Left cardiac atrium (tissue), 4 donors: ENCODE measurements at places on chromosomes 2 and 18. TPM values are rescaled to one million over a fixed set of nuclear protein-coding genes. Genes with fewer than 3 reads are reported as not detected.

DNA sequence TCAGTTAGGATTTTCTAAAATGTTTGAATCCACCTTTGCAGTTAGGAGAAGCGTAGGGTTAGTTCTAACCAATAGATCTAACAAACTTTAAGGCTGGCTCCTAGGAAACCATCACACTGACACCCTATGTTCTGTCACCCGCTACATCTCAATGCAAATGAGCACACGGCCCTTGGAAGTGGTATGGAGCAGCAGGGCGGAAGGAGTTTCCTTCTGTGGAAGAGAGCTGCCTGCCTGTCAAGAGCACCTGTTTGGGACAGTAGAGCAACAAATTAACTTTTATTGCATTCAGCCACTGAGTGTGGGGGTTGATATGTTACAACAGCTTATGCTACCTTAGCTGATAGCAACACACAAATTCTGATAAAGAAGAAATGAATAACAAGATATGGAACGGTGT, 306.9 kb upstream of the RAB6C start:
- DNase-seq, result no peak

Gene ITM2C
- total RNA-seq, result 42.7 TPM

DNA sequence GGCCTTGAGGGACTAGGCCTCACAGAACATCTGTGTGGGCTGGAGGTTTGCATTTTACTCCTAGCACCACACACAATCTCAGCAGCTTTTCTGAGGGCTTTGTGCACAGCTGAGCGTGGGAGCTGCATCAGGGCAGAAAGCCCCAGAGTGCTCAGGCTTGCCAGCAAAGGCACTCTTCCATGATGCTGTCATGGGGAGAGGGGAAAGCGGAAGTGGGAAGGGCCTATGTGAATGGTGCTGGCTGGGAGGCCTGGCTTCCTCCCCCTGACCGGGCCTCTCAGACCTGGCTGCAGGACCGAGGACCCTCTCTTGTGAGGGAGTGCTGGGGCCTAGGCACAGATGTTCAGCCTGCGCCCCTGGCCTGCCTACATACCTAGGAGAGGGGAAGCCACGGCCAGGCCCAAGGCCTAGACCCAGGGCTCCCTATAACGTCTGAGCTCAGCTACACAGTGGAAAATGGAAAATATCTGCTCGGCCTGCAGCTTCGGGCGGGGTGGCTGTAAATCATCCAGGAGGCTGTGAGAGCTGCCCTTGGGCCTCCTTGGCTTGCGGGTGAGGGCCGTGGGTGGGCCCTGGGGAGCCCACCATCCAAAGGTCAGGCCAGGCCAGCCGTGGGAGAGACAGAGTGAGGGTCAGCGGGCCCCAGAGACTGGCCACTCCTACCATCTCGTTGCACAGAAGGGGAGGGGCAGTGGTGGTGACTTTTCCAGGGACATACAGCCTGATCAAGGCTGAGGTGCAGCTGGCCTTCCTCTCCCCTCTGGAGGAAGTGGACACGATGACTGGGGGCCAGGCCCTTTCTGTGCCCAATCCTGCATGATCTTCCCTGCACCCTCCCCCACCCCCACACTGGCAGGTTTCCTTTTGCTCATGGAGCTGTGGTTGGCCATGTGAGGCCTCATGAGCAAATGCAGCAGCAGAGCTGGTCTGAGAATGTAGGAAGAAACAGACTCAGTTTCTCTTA, 22.8 kb downstream of the GLI2 start:
- peak; percentile 74 for DNase-seq

DNA sequence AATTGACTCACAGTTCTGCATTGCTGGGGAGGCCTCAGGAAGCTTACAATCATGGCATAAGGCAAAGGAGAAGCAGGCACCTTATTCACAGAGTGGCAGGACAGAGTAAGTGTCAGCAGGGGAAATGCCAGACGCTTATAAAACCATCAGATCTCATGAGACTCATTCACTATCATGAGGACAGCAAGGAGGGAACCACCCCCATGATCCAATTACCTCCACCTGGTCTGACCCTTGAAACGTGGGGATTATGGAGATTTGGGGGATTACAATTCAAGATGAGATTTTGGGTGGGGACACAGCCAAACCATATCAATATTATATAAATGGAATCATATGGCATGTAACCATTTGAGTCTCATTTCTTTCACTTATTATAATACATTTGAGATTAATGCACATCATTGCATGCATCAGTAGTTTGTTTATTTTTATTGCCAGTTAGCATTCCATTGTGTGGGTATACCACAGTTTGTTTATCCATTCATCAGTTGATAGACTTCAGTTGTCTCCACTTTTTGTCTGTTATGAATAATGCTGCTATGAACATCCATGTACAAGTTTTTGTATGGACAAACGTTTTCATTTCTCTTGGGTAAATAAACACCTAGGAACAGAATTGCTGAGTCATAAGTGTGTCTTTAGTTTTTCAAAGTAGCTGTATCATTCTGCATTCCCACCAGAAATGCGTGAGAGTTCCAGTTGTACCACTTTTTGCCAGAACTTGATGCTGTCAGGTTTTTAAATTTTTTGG, 5.8 kb upstream of the SRBD1 start:
- no peak for DNase-seq

GRCh38 chr18:34281722-34282121, 57.0 kb upstream of the NOL4 start:
- no peak for DNase-seq

- no peak for DNase-seq
Observed at GRCh38 chr2:29657674-29658073, 263.7 kb downstream of the ALK start.

DNA sequence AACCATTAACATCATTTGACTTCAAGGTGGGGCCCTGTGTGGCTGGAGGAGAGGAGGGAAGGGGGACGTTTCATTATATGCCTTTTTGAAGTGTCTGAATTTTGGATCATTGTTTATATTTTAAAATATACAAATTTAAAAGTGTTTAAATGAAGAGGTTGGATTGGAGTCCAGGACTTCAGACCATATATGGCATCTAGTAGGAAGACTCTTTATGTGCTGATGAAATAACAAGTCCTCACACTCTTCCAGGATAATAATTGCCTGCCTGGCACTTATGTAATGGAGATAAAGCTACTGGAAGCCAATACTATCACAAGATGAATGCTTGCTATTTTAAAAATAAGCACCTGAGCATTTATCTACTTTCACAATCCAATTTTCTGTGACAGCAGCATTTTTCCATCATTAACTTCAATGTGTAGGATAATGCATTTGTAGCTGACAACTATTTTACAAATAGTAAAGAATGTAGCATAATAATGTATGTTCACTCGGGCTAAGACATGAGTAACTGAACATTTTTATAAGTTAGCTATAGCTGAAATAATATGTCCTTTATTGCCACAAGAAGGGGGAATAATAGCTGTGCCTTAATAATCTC, 188.4 kb downstream of the MTCL1 start:
- DNase-seq, result no peak

DNA sequence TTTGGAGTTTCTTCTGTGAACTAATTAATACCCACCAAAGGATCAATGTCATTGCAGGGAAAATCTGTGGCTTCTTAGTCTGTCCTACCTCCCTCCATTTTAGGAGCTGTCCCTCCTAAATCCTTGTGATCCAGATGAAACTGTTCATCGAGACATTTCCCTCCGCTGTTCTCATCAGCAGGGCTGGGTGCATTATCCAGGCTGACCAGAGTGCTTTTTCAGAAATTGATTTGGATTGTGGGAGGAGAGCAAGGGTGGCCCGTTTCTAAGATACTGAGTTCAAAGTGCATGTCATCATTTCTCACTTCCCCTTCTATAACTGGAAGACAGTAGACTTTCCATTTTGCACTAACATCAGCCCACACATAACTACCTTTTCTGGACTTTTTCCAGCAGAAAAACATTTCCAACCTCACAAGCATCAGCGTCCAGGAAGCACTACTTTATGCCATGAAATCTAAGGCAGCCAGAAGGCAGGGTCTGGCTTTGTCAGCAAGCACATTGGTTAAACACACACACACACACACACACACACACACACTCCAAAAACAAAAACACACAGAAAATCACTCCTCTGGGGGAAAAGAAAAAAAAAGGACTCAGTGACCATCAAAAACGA, 94.1 kb downstream of the ANKRD44 start:
- DNase-seq, result no peak

- no peak for DNase-seq
Observed at GRCh38 chr2:26487192-26487591, 9.3 kb upstream of the OTOF start.
